Stimulated activated CD4-positive, alpha-beta T cell treated with anti-CD3 and anti-CD28 coated beads, TNF-alpha, amount 100 ng/mL, for 1 hour (primary cell): ENCODE measurements at places on chromosomes 2 and 18.

DNA sequence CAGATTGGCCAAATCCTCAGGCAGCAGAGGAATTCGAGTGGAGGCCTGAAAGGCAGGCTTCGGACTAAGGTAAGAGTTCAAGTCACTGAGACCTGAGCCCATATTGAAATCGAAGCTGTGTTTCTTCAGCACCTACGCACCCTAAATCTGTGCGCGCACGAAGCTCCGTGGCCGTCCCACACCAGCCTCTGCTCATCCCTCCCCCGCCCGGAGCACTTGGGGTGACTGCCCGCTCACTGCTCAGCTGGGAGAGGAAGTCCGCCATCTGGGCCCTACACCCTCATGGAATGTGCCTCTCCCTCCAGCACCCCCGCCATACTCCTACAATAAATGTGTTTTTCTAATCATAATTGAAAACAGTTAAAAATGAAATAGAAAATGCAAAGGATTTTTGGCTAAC is 734.5 kb downstream of the GALR1 start:
- DNase-seq: no peak

DNA sequence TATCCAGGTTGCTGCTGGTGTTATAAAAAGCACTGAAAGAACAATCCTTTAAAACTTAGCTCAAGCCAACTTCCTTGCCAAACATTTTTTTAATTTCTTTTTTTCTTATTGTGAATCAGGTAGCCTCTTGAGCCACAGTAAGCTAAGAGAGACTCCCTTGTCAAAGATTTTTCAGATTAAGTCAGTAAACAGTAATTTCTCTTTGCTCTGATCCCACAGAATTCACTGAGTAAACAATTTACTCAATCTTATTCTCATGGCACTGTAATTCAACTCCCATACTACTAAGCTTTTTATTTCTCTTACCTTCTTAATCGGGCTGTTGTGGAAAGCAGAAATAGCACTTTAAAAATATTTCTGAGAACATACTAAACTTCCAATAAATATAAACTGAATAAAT is 82.7 kb downstream of the C2orf74 start:
- DNase-seq: no peak

- no peak for DNase-seq
These were observed 436.9 kb downstream of the SLC4A3 start for GRCh38 chr2:220064111-220065030.

DNA sequence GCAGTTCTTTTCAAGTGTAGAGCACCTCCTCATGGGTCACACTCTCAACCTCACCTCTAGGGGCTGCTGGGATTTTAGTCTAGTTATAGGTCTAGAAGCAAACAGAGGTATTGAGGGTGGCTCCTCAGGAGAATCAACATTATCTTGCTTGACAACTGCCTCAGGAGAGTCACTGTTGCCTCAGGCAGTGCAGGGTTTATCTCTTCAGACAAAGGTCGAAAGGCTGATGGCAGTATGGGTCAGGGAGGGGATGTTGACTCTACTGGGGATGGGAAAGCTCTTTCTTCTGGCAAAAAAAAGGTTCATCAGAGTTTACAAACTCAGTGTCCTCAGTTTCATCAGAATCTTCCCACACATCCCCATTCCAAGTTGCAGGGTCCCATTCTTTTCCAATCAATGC is 24.0 kb downstream of the DTNA start:
- DNase-seq: no peak

- no peak for DNase-seq
These were observed 211.6 kb downstream of the MCFD2 start for GRCh38 chr2:46704041-46704440.

- no peak for DNase-seq
These were observed 501.0 kb downstream of the EIPR1 start for GRCh38 chr2:2876331-2877221.
